NCI-H345 (cell line): ENCODE measurements at places on chromosomes 13 and 19.

- no peak for DNase-seq
These were observed 25.6 kb downstream of the NOSIP start for GRCh38 chr19:49554701-49555181.

DNA sequence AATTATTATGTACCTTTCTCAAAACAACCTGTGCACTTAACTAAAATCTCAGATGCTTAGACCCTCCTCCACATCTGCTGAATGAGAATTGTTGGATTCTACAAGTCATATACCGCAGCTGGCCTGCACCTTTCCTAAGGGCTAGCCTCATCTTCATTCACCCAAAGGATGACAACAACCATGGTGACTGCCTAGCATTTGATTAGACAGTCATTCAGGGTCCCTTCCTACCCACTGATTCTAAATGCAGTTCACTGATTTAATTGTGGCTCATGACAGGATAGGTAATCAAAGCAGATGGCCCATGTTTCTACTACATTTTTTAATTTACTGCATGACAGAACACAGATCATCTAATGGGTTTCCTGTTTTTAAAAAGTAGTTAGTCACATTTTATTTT is 551.9 kb upstream of the SLC10A2 start:
- DNase-seq = no peak

GRCh38 chr19:51417107-51417809 is at the start of gene SIGLEC10:
TSS of gene SIGLEC10 (minus strand) at chr19:51417642. CDS start at chr19:51417581, 61 bp downstream.
- no peak for DNase-seq

GRCh38 chr13:51912511-51913225 is 50.9 kb downstream of the CCDC70 start:
- DNase-seq = no peak

- DNase-seq = peak; percentile 98
These were observed 1.9 kb upstream of the HNRNPL start for GRCh38 chr19:38851622-38852230.

- DNase-seq = no peak
These were observed 20.1 kb upstream of the N4BP2L1 start for GRCh38 chr13:32447894-32448623.

- DNase-seq = no peak
These were observed 4.2 kb upstream of the OR7G3 start for GRCh38 chr19:9130965-9131364.

DNA sequence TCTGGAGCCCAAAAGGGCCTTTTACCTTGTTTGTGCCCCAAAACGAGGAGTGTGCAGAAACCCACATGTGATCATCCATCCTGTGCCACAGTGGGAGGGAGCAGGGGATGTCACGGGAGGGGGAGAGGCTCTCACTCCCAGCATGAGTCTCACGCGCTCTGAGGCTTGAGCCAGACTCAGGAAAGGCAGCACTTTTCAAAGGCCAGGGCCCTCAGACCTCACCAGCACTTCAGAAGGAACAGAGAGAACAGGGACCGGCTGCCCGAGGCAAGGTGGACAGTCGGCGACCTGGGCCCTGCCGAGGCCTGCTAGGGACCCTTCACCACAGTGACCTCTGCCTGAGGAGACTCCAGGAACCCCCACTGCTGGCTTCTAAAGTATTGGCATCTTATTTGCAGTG is 71.7 kb upstream of the WASF3 start:
- no peak for DNase-seq

DNA sequence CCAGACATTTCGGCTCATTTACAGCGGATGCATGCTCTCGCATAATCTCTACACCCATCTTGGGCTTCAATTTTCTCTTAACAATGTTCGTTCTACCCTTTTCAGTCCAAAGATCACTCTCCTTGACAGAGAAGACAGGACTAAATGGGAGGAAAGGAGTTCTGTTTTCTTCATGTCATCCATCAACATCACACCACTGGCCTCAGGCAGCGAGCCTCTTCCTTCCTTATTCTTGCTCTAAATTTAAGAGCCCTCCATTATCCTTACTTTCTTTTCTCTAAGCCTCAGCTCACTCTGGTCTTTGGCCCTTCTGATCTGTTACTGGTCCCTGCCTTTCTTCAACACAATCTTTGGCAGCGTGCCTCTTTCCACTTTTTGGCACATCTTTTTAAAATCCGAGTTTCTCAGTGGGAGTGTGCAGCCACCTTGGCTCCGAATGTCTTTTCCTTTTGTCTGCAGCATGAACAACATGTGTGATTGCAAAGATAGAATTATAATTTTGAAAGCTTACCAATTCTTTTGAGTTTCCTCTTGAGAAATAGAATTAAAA is 98.7 kb downstream of the FAM216B start:
- no peak for DNase-seq
